GM20000 (cell line): ENCODE measurements at places on chromosomes 5 and 9.

DNA sequence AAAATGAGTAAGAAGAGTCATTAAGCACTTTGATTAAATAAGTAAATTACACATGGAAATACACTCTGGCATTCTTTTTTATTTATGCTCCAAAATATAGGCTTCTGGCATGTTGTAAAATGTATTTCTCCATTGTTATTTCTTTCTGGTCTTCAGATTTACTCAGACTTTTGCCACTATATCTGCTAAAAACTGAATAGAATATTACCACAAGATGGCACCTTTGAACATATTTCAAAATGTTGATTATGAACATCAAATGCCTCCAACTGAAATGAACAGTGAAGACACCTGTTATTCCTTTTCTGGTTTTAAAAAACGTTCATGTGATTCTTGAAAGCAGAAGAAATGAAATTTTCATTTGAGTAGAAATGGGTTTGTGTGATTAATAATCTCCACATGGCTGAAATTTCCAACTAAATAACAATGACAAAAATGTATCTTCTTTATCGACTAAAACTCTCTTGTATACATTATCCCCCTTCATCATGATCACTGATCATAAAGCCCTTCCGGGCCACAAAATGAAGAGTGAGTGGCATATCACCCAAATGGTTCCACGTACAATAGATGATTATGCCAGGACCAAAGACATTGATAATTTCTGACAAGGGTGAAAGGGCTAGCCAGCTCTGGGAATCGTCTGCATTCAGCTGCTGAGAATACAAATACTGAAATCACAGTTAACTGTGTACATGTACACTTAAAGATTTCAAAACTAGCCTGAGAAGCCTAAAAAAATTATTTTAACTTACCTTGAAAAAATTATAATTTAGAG, 23.8 kb downstream of the TYRP1 start:
- no peak for DNase-seq

DNA sequence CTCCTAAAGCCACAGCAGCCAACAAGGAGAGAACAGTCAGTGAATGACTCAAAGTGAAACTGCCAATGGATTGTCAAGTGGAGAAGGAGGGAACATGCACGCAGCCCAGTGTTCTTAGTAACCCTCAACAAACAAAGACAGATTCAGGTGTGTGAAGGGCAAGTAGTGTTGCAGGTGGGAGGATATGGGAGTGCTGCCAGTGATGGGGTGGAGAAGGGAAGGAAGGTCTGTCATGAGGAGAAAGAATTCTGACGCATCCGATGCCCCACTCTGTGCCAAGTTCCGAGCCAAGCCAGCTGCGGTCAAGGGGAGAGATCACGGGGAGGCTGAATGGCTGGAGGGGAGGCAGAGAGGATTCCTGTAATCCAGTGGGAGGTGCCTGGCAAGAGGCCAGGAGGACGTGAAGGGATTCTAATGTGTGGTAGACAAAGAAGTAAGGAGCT, 56.5 kb downstream of the CAST start:
- DNase-seq = no peak

GRCh38 chr9:108272349-108272899, 583.4 kb downstream of the ACTL7B start:
- peak; percentile 34 for DNase-seq

DNA sequence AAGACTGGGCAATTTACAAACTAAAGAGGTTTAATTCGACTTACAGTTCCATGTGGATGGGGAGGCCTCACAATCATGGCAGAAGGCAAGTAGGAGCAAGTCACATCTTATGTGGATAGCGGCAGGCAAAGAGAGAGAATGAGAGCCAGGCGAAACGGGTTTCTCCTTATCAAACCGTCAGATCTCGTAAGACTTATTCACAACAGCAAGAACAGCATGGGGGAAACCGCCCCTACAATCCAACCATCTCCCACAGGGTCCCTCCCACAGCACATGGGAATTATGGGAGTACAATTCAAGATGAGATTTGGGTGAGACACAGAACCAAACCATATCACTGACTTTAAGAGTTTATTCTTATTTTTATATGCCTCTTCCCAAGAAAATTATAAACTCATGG, 60.3 kb downstream of the RFK start:
- DNase-seq = no peak

DNA sequence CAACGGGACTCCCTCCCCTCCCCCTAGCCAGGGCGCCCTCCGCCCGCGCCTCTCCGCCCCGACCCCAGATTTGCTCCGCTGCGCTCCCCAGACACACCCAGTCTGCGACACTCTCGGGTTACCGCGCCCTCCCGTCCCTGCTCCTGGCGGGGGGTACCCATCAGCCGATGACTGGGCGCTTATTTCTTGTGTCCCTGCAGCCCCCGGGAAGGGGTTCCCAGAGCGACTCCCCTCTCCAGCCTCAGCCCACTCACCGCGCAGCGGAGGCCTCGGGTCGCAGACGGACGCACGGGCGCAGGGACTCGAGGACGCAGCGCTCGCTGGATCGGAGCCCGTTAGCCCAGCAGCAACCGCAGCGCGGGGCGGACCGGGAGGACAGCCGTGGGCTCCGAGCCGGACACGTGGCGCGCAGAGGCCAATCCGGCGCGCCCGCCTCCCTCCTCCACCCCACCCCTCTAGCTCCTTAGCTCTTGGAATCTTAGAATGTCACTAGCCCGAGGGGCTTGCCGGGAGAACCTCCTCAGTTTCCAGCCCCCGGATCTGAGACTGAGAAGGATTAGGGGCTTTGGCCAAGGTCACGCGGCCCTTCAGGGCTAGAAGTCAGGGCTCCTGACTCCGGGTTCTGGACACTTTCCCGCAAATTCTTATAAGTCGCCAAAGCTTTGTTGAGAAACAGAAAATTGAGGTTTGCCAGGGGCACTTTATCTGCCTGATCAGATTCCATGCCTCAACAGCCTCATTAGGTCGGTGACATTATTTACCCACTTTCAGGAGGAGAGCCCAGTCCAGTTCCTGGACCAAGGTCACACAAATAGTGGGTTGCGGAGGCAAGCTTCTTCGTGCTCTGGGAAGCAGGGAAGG, at the start of gene ANXA6:
Gene ANXA6, minus strand, starts transcription at position 354 of the 861 bp plus-strand sequence. CDS start 9,878 bp downstream, outside the sequence.
- DNase-seq = peak; percentile 80

- DNase-seq = no peak
Measured at GRCh38 chr5:111931655-111932054, 174.7 kb upstream of the NREP start.

DNA sequence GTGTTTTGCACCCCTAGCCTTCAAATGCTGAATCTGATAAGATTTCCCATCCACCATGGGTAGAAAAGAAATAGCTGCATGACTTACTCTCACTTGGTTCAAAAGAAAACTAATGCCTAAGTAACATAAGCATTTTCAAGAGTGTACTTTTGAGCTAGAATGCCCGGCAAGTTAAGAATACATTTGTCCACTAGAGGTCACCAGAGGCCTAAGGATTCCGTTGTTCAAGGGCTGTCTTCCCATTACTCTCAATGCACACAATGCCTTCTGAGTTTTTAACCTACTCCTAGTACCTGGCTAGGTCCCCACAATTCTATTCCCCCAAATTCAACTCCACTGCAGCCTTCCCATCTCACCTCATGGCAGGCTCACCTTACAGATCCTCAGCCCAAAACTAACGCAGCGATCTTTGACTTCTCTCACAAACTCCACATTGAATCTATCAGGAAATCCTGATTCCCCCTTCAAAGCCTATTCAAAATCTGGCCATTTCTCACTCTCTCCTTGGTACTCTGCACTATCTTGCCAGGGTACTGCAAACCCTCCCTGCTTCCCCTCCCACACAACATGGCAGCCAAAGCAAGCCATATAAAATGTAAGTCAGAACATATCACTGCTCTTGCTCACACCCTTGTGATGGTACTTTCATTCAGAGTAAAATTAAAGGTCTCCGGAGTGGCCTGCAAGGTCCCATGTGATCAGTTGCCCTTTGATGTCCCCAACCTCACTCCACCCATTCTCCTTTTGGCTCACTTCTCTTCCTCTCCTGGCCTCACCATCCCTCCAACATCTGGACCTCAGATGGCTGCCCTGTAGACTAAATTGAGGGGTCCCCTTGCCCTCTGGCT, 13.4 kb downstream of the OXCT1 start:
- peak; percentile 59 for DNase-seq

DNA sequence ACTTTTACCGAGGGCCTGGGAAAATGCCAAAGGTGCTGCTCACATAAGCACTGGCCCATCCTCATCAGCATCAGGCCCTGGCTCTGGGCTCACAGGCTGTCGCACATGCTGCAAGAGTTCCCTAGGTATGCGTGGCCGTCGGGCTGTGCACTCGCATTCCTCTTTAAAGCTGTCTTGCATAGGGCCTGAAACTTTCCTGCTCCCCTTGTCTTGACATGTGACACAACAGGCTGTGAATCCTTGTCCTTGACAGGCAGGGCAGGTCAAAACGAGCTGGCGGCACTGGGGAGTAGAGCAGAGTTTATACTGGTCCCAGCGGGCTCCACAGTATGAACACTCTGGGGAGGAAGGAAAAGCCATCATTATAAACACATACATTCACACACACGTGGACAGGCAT, 30.7 kb downstream of the TSTD2 start:
- DNase-seq = no peak

DNA sequence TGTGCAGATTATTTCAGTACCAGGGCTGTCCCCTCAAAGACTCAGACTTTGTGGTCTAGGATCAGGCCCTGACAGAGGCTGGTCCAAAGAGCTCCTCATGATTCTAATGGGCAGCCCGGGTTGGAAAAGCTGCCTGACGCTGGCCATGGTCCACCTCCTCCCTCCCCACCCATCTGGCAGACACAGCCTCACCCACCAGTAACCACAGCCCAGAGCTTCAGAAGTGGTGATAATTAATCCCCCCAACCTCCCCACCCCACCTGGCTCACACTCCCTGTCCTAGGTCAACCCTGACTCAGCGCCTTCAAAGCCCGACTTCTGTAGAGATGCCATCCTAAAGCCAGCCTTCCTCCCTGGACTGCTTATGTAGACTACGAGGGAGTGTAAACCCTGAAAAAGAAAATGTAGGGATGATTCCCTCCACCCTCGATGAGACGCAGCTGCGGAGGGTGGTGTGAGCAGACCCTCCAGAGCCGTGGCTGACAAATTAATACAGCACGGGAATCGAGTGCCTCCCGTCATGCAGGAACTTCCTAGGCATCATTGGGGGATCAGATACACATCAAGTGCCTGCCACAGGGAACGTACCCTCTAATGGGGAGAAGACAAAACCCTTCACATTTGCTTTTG, 7.0 kb downstream of the UBE2QL1 start:
- no peak for DNase-seq

DNA sequence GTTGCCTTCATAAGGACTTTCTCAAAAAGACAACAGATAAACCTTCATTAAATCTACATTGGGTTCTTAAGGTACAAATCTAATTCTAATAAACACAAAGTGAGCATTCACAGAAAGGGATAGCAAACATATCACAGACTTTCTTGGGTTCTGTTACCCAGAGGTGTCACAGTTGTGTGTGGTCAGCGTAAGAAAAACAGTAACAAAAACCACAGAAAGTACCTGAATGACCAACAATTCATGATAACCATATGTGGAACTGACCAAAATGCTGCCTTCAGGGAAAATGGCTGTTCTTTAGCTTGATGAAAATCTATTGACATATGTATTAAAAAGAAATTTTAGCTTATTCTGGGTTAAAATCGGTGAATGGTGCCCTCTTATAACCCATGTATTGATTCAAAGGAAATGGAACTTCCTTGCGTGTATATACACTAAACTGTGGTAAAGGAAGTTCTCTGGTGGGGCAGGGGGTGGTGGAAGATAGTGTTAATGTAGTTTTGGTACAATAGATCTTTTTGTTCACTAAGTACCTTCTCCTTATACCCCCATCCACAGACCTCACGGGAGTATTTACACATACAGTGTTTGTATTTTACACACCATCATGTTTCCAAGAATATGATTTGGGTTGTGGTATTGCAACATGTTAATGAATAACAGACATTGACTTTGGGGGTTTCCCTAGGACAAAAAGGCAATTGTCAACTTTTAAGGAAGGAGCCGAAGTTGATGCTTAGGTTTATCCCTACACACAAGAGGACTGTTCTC, 152.5 kb downstream of the APBA1 start:
- DNase-seq = no peak

DNA sequence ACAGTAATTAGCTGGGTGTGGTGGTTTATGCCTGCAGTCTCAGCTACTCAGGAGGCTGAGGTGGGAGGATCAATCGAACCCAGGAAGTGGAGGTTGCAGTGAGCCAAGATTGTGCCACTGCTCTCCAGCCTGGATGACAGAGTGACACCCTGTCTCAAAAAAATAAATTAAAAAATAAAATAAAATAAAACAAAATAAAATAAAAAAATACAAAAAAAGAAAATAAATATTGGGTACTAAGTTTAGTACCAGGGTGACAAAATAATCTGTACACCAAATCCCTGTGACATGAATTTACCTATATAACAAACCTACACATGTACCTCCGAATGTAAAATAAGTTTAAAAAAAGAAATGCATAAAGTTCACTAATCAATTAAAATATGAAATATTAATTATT, 666.0 kb upstream of the CDH18 start:
- DNase-seq = no peak

DNA sequence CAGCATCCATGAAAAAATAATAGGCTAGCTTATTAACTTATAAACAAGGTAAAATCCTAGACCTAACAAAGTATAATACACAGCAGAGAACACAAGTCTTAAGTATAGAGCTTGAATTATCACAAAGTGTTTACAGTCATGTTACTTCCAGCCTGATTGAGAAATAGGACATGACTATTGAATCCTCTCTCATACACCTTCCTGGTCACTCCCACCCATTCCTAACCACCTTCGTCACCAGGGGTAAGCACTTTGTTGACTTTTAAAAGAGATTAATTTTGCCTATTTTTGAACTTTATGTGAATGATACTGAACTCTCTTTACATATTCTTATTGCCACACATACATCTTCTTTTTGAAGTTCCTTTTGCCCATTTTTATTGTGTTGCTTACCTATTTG, 325.8 kb downstream of the PJA2 start:
- no peak for DNase-seq

DNA sequence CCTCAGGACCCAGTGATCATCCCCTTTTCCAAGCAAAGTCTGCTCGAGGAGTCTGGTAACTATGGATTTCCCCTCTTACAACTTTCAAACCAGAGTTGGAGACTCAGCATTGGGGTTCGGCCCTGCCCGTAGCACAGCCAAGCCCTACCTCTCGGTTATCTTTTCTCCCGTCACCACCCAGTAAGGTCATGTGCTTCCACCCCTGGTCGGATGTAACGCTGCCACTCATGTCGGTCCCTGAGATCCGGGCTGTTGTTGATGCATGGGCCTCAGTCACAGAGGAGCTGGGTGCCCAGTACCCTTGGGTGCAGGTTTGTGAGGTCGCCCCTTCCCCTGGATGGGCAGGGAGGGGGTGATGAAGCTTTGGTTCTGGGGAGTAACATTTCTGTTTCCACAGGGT, 1.2 kb downstream of the GALT start:
- DNase-seq = no peak

DNA sequence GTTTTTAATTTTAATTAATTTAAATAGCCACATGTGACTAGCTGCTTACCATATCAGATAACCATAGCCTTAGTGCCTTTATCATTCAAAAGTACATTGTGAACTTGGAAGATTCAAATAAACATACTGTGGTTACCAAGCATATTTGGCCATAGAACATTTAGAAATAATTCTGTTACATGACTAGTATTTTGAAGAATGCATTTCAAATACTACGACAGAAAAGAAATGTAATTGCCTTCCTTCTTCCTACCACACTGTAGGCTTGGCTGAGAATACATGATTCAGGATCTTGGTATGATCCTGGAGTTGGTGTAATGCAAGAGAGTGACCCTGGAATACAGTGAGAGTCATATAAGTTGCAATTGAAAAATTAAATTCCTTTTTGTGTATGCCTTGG, 109.7 kb upstream of the PCA3 start:
- DNase-seq = no peak

- DNase-seq = no peak
Measured at GRCh38 chr5:1089621-1090040, 22.2 kb downstream of the SLC12A7 start.

GRCh38 chr5:33231935-33232334, 208.8 kb upstream of the TARS1 start:
- no peak for DNase-seq
